Left kidney (tissue), 8 donors: ENCODE measurements at places on chromosomes 16 and 17. TPM values are rescaled to one million over a fixed set of nuclear protein-coding genes. Genes with fewer than 3 reads are reported as not detected.

The ERBB2 gene
- 173 TPM for polyA plus RNA-seq

The CASKIN1 gene
- 1.5 TPM for polyA plus RNA-seq

GRCh38 chr17:74565126-74565525, 2.2 kb downstream of the CD300H start:
- DNase-seq: no peak

GRCh38 chr16:64543441-64543840, 578.4 kb downstream of the CDH11 start:
- DNase-seq: no peak

DNA sequence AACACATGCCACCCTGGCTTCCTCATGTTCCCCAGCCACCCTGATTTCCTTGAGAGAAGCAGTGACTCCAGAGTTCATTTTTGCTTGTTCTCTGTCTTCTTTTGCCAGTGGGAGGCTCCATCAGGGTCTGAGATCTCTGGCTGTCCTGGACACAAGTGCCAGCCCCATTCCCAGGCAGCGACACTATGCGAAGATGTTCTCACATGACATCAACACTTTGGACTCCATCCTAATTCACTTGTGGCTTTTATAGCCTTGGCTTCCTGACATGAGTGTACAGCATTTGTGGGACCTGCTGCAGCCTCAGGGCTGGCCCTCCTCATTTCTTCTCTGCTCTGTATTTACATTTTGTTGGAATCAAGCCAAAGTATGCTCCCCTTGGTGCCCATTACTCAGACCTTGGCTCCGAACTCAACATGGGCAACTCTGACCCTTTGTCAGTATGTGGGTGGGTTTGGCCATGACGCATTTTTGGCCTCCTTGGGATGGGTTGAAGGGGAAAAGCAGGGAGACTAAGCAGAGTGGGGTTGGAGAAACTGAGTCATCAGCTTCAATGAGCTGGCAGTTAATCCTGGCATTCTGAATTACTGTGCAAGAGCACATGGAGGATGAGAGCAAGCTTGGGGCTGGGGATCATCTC, 119.0 kb upstream of the EEF2KMT start:
- DNase-seq: no peak

- DNase-seq: peak; percentile 68
Measured at GRCh38 chr17:8739097-8739496, 5.5 kb downstream of the CCDC42 start.

DNA sequence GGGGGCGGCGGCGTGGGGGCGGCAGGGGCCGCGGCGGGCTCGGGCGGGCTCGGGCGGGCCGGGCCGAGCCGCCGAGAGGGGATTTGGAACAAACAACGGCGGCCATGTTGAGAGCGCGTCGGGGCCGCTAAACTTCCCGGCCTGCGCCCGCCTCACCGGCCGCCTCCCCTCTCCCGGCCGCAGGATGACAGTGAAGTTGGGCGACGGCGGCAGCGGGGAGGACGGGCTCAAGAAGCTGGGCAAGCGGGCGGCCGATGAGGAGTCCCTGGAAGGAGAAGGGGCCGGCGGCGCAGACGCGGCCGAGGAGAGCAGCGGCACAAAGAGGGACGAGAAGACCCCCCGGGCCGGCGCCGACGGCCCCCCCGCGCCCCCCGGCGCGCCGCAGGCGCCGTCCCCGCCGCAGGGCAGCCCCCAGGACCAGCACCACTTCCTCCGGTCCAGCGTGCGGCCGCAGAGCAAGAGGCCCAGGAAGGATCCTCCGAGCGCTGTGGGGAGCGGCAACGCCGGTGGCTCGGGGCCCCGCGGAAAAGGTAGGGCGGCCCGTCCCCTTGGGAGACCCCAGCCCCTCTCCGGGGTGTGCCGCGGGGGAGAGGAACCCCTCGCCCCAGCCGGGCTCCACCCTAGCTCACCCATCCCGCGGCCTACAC, 2.4 kb downstream of the CRAMP1 start:
- DNase-seq: no peak

- DNase-seq: no peak
Measured at GRCh38 chr17:33121756-33122155, 130.1 kb downstream of the SPACA3 start.

DNA sequence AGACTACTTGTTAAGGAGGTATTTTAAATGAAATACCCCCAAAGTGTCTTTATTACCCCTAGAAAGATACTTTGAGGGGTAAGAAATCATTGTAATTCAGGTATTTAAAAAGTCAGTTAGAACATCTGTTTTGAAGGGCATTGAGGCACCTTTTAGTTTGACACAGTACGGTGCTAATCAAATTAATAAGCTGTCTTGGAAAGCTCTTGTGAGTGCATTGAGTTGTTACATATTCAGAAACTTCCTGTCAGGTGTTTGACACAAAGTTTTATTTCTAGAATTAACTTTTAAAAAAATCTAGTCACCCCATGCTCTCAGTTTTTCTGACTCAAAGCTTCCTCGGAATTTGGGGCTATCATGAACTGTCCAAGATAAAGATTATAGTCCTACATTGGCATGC, 4.6 kb downstream of the RBBP6 start:
- DNase-seq: no peak
